Chondrocyte (in vitro differentiated cells): ENCODE measurements at places on chromosomes 16 and 17. TPM values are rescaled to one million over a fixed set of nuclear protein-coding genes. Genes with fewer than 3 reads are reported as not detected.

GRCh38 chr16:1822801-1823200 is 3.8 kb downstream of the HAGH start:
- peak; percentile 77 for DNase-seq

DNA sequence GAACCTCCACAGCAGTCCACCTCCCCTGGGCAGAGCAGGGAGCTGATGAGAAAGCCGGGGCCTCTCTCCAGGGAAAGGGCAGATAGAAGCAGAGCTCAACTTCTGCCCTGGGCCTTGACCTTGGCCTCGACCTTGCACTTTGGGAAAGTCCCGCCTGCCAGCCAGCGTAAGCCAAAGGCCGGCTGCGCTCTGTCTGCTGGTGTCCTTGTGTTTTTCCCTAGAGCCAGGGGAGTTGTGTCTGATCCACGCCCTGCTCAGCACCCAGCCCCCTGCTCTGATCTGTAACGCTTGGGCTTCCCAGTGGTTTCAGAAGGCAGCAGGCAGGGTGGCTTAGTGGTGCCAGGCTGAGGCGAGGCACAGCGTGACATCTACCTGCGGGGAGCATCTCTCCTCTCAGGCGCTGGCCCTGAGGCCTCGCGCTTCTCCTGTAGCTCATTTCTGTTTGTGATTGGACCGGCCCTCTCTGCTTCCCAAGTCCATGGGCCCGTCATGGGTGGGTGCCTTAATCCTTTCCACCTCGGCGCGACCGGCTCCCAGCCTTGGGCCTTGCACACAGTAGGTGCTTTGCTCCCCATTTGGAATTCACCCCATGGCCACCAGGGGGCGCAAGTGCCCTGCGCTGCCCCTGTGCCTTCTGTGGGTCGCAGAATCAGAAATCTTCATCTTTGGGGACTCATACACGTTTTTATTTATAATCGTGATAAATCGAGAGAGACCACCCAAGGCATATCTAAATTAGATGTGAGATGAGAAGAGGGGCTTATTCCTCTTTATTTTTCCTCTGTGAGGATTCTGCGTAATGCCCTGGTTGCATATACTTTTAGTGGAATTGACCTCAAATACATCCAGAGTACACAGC is 24.2 kb downstream of the SGSH start:
- DNase-seq = no peak

MVD gene
- 38.3 to 40.0 TPM (median 38.8 TPM) in 3 replicates for total RNA-seq

DNA sequence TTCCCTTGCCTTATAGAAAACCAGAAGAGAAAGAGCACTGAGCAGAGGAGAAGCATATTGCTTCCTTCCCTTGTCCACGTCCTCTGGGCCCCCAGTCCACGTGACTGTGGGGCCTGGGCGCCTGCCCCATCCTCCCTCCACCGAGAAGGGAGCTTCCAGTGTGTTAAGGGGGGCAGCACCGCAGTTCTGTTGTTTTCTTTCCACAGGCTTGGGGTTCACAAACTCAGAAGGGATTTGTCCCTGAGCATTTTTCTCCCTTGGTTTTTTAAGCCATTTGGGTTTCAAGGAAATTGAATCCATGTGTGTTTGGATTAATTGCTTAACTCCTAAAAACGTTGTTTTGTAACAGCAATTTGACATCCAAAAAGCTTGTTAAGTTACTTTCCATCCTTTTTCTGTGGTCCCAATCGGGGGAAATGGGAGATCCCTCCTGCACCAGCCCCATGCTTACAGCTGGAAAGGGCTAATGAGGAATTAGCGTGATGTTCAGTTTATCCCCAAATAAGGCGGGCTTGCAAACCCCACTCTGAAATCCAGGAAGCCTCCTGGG is 347.5 kb upstream of the TNRC6C start:
- no peak for DNase-seq

KRTAP4-4 gene
- total RNA-seq = not detected in 3 replicates
